BE2C (cell line): ENCODE measurements at places on chromosomes 2 and 18.

DNA sequence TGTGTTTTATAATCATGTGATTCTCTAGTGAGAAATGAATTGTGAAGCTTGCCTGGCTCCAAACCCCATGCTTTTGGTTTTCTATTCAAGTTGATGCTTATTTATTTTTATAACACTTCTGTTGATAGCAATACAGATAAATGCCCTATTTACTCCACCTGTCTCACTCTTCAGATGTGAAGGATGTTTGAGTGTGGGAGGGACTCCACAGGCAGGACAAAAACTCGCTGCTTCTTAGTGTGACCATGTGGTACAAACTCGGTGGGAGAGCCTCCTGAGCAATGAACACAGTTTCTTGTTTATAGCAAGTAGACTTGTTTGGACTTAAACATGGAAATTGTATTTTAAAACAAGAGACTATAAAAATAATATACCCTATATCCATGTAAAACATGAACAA is 219.7 kb downstream of the GULP1 start:
- DNase-seq = no peak

DNA sequence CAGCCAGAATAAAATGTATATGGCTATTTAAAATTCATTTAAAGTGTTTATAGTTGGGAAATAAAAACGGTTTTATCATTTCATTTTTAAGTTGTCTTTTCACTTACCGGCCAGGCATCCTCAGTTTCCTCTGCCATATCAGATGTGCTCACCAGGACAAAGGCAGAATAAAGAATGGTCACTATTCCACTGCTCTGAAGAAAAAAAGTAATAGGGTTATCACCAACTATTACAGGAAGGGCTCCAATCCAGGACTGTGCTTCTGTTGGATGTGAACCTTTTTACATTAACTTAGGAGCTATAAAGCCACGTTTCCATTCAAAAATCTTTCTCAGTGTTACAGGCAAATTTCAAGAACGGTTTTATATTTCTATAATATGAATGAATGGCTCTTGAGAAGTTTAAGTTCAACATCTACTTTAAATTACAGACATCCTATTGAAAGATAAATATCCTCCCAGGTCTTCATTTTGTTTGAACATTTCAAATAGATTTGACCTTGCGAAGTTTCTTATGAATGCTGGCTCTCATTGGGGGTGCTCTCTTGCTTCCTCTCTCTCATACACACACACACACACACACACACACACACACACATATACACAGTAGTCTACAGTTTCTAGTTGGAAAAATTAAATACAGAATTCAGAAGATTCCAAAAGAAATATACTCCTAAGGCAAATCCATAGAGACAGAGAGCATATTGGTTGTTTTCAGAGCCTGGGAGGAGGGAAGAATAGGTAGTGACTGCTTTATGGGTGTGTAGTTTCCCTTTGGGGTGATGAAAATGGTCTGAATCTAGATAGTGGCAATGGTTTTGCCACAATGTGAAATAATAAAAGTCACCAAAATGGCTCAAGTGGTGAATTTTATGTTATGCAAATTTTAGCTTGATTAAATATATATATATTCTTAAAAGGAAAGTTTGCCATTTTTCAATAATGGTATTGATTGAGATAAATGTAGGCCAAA is 2.9 kb upstream of the SLC40A1 start:
- DNase-seq = no peak

- no peak for DNase-seq
Observed at GRCh38 chr2:156331572-156332283, 793 bp downstream of the NR4A2 start.

- DNase-seq = peak; percentile 25
Observed at GRCh38 chr2:158004126-158004764, 97.4 kb upstream of the UPP2 start.

DNA sequence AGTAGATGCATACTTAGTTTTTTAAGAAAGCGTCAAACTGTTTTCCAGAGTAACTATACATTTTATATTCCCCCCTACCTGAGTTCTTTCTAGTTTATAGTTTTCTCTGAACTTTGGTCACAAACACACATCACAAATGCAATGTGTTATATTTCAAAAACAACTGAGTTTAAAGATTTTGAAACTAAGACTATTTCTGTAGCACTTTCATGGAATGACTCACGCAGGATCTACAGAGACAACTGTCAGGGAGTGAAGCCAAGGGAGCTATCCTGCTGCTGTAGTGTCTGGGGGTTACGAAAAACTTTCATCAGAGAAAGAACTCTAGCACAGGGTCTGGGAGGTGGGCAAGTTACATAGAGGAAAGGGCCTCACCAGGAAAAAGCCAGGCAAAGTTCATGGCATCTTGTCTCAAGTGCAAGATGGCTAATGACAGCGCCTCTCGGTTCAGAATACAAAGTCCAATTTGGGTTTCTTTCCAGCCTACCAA is 66.8 kb downstream of the UXS1 start:
- DNase-seq = no peak

- no peak for DNase-seq
Observed at GRCh38 chr2:99861376-99861760, 281.0 kb downstream of the AFF3 start.

DNA sequence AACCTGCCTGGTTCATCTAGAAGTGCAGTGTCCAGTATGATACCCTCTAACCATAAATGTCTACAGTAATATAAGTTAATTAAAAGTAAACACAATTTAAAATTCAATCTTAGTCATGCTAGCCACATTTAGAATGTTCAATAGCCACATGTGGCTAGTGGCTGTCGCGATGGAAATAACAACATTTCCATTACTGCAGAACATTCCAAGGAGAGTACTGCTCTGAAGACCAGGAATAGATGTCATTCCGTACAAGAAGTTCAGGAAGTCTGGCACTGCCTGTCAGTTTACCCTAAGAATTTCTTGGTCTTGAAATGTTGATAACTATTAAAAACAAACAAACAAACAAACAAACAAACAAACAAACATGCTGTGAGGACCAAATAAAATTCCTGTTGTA is 17.2 kb downstream of the LANCL1 start:
- no peak for DNase-seq

DNA sequence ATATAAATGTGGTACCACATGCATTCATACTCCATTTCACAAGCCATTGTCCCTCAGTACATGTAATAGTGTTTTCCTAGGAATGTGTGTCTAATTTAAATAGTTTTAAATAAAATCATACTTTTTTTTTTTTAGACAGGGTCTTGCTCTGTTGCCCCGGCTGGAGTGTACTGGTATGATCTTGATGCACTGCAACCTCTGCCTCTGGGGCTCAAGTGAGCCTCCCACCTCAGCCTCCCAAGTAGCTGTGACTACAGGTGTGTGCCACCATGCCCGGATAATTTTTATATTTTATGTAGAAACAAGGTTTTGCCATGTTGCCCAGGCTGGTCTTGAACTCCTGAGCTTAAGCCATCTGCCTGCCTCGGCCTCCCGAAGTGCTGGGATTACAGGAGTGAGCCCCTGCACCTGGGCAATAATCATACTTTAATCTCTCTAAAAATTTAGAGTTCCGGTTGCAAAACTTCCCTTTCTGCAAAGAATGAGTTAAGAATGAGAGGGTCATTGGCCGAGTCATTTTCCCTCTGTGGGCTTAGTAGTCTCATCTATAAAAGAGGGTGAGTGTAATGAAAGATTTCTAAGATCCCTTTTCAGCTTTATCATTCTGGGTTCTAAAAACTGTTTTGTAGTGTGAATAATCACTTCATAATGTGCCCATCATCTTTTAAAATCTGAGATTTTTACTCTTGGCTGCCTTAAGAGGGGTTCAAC is 116.0 kb upstream of the PELI1 start:
- no peak for DNase-seq

DNA sequence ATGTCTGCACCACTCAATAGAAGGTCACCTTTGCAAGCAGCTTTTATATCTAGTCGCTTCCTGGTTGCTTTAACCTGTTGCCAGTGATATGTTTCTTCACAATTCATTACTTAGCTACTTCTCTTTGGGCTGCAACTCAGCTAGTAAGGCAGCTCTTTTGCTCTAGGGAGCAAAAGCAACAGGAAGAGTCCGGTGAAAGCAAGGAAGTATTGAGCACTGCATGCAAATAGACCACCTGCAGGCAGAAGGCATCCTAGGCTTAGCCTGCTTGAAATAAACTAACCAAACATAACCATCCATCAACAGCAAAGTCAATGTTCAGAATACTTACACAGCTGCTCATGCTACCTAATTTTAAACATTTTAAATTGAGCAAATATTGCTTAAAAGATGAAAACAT is 529.2 kb upstream of the LINC00305 start:
- DNase-seq = no peak

DNA sequence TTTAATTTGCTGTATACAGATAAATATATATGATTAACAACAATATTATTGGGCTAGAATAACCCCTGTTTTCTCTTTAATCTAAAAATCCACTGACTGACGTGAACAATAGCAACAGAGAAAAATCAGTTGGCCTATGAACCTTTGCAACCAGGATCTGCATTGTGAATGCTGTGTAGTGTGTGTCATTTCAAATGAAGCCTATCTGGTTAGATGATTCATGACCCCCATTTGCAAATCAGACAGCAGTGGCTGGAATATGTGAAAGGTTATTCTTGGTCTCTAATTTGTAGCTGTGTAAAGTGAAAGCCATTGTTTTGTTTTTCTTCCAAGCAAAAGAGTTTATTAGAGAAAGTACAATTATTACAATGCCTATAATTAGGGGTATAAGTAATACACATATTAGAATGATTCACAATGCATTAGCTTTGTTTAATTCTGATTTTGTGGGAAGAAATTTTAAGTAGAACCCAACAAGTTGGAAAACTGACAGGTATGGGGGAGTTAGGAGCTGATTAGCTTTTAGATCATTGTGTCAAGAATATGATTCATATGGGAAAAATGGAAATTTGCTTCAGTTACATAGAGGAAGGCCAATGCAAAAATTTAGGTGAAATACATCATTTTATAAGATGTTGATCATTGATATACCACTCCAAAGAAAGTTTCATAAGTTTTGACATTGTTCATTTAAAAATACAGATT is 1362.2 kb upstream of the TMEFF2 start:
- DNase-seq = no peak

DNA sequence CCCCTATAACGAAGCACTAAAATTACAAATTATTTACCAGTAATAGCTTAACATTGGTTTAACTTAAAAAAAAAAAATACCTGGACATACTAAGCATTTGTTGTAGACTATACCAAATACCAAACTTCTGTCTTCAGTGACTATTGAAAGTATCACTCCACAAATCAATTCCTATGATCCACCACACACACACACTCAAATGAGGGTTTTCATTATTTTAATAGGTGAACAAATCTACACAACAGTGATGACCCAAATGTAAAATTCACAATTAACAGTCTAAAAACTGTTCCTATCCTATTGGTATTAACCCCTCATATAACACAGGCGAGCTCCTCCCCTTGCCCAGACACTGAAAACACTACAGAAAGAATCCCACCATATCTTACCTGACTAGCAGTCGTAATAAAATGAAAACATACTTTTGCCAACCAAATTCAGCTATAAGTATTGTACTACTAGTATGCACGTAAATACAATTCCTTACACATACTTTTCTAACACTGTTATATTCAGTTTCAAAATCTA is 2.5 kb downstream of the SP3 start:
- DNase-seq = no peak

DNA sequence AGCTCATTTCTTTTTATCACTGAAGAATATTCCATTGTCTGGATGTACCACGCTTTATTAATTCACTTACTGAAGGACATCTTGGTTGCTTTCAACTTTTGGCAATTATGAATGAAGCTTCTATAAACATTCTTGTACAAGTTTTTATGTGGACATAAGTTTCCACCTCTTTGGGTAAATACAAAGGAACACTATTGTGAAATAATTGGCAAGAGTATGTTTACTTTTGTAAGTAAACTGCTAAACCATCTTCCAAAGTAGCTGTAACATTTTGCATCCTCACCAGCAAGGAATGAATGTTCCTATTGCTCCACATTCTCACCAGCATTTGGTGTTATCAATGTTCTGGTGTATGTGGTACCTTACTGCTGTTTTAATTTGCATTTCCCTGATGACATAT is 15.8 kb upstream of the VWC2L start:
- no peak for DNase-seq

DNA sequence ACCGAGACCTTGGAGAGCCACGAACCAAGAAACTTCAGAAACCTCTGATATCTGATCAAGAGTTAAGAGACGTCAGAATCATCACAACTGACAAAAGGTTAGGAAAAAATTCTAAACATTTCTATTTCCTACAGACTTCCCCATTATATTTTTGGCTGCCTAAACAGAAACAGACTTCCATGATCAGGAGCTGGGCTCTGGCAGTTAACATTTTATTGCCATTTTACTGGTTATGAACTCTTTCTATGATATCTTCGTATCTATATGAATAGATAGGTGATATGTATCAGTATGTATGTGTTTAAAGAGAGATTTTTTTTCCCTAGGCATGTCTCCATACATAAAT is 31.1 kb upstream of the PPP1R1C start:
- no peak for DNase-seq

DNA sequence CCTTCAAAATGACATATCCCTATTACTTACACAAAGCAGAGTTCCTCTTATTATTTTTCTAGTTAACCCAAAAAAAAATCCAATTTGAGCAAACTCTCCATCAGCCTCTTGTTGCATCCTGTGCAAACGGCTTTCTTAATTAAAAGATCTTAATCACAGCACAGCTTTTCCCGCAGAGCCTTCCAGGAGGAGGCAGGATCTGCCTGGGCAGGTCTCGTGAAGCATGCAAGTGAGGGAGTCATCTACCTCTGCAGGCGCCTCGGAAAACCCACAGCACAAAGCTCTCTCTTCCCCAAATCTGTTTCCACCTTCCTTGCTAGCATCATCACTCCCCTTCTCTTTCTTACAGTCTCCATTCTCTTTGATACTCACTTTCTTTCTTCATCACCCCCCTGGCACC is 100.4 kb downstream of the EN1 start:
- DNase-seq = no peak

DNA sequence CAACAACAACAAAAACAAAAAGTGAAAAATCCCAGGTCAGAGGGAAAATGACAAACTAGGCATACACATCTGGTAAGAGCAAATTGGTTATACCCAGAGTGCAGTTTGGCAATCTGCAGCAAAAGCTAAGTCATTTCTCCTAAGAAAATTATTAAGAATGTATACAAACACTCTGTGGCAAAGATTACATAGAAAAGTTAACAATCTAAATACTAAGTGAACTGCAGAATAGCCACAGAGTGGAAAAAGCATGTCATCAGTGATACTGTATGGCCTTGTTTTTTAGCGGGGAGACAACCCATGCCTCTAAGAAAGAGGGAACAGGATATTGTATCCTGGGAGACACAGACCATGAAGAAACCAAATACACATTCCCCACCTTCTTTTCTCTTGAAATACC is 136.0 kb upstream of the ITGB6 start:
- DNase-seq = no peak
